Bladder microvascular endothelial cell (primary cell): ENCODE measurements at places on chromosomes 13 and 19. TPM values are rescaled to one million over a fixed set of nuclear protein-coding genes. Genes with fewer than 3 reads are reported as not detected.

Gene GPC6
- total RNA-seq, result 0.16 and 0.38 TPM in 2 replicates

Gene ZNF442
- total RNA-seq, result 2.3 and 2.9 TPM in 2 replicates

Gene RASA3
- total RNA-seq, result 24.4 and 48.7 TPM in 2 replicates

Gene OR7D2
- total RNA-seq, result not detected in 2 replicates

Gene SIAH3
- total RNA-seq, result not detected in 2 replicates

Gene PRR22
- total RNA-seq, result 0.13 and 0.32 TPM in 2 replicates

Gene PTPRH
- 0.25 and 0.65 TPM in 2 replicates for total RNA-seq

Gene NXNL1
- total RNA-seq, result not detected in 2 replicates

Gene PTH2
- total RNA-seq, result not detected in 2 replicates

Gene NDUFA3
- 10.0 and 15.7 TPM in 2 replicates for total RNA-seq

Gene ZNF772
- total RNA-seq, result 13.0 and 17.8 TPM in 2 replicates

Gene ZNF260
- total RNA-seq, result 5.0 and 16.9 TPM in 2 replicates

Gene DAND5
- under 0.01 and 0.06 TPM in 2 replicates for total RNA-seq

Gene TEX29
- 0.44 TPM in 1 of 2 replicates, not detected in the other for total RNA-seq

Gene CLEC4G
- total RNA-seq, result not detected in 2 replicates

Gene CLIP3
- total RNA-seq, result 0.81 and 6.7 TPM in 2 replicates

Gene KASH5
- total RNA-seq, result not detected in 2 replicates

Gene FREM2
- total RNA-seq, result under 0.01 TPM in 1 of 2 replicates, not detected in the other

Gene LRRC8E
- 0.32 and 1.1 TPM in 2 replicates for total RNA-seq

Gene TMEM150B
- total RNA-seq, result not detected in 2 replicates
